ENCODE measurements at places on chromosomes 4 and X.
A peak's percentile ranks its signal among the peaks of the same experiment; 100 is the strongest.

DNA sequence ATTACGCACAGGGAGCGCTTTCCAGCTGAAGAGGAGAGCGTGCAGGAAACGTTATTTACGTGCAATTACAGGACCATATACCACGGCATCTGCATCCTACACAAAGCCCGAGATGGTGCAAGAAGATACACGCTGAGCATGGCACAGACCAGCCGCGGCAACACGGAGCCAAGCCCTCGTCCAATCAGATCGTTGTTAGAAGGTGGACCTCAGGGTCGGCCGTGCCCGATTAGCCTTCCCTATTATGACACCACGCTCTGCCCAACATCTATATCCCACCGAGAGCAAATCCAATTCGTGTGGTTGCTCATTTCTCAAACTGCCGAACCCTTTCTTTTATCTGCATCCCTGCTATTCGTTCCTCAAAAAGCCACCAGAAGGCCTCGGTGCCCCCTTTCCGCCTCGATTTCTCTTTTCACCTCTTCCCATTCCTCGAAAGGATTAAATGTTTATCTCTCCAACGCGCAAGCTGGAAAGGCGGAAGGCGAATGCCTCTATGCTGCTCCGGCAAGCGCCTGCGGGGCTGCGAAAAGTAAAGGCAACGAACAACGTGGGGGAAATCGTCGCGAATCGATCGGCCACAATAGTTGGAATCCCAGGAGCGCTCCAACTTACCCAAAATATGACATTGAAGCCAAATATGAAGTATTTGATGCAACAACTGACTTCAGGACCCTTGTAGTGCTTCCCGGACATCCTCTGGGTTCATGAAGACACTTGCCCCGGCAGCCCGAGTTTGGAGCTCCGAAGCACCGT, 702 bp downstream of the TSPAN5 start:
- DNase-seq = no peak

DNA sequence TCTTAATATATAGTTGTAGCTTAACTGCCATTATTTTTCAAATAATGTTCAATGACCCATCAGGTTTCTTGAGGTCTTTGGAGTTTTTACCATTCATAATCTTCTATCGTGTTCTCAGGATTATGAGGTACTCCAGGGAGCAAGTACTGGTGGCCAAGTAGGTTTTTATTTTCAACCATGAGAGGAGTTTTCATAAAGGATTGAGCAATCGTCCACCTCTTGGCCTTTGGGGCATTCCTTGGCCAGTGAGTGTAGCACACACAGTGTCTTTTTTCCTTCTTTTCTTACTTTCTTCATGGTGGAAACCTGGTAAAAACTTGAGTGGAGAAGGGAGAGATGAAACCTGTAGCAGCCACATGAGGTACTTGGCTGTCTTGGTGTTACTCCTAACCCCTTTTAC, 567.0 kb upstream of the NR3C2 start:
- DNase-seq = no peak

DNA sequence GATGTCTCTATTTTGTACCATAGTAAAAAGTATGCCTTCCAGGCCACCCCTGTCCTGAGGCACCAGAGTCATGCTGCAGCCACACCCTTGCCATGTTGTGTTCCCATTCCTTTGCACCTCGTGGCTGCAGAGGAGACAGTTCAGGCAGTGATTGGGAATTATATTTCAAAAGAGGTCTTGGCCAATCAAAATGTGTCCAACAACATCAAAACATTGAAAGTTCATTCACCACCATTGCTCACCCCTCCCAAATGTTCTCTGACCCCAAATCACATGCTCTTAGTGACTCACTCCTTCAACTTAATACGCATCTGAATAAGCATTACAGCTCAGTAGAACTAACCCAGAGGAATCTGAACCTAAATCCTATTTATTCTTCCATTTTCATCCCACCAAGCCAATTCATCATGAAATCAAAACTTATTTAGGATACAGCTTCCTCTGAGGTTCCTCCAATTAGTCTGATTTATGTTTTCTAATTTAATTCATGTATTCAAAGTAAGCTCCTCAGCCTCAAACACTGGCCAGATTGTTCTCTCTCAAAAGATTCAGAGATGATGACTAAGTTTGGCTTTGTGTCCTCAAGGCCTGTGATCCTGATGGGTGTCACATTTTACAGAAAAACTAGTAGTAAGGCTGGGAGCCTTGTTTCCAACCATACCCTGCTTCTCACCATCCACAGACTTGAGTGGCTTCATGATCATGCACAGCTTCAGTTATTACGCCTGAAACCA, 323.2 kb upstream of the INTU start:
- DNase-seq = no peak

DNA sequence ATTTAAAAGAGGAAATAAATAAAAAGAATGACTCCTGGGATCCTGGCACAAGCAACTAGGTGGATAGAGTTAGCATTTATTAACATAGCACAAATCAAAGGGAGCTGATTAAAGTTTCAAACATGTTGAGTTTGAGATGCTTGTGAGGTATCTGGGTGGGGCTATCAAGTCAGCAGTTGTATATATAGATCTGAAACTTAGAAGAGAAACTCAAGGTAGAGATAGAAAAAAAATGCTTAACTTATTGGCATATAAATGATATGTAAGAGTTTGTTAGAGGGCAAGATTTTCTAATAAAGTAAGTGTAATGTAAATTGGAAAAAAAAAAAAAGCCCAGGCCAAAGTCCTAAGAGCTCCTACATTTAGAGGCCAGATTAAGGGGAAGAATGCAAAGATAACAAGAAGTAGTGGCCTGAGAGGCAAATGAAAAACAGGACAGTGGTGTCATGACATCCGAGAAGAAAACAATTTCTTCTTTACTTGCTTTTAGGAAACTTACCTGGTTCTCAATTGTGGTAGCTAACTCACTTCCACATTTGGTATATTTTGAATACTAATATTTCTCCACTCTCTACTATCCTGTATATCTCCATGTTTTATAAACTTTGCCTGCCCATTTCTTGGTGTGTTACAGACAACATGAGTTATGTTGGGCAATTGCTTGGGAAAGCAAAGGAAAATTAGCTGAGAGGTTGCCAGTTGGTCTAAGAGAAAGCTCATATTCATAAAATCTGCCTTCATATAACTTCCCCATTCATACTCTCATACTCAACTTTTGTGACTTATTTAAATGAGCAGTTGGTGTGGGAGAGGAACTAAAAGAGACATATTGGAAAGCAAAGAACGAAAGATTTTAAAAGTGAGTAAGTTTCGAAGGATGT, 169.2 kb downstream of the PARM1 start:
- no peak for DNase-seq

DNA sequence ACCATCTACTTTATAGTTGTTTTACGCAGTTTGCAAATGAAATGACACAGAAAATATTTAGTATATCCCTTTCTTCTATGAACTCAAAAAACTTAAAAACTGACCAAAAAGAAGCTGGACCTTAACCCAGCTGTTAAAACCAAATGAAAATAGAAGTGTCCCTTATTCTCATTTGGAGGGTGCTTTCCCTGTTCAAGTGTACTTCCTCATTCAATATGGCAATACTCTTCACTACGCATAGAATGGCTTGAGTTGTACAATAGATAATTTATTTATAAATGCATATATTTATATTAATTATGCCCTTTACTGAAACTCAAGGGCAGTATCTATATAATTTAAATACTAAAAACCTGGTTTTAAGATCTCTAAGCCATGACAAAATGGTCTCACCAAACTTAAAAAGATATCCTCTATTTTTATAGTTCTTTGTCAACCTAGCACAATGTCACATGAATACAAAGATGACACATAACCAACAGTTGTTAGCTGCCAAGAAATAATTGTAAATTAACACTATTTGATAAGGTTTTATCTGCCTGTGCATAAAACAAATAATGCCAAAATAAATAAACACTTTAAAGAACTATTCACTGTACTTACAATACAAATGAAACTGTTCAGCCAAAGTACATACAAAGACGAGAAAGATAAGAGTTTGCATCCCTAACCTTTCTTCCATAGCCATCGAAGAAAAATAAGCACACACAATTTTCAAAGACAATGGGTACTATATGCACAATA, 25.2 kb downstream of the YTHDC1 start:
- DNase-seq = no peak

DNA sequence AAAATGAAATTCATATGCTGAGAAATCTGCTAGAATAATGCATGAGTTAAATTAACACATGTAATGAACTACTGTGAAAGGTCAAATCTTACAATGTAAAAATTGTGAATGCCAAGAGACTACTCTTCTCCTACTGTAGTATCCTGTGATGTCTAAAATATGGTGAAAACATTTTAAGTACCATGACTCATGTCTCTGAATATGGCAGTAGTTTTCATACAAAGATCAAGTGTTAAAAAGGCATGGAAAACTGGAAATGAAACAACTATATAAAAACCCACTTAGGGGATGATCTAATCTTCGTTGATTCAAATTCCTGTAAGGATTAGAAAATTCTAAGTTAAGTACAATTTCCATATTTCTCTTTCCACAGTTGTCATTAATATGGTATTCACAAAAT, 221.3 kb downstream of the PPP3CA start:
- no peak for DNase-seq

- no peak for DNase-seq
These were observed 455.7 kb upstream of the FAT1 start for GRCh38 chr4:187179086-187180058.

DNA sequence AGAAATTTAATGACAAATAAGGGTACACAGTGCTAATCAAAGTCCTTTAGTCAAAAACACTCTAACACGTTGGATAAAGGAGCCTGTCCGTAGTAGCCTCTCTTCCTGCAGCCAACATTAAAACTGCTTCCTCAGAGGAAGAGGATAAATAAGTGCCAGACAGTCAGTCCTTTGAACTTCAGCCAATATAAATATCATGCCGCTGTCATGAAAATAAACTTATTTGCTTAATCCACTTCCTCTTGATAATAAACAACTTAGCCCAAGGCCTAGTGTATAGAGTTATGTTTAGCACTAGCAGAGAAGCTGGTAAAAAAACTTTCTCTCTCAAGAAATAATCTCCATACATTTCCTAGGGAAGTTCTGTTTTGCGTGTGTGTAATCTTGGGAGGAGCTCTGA, 196.7 kb downstream of the HS3ST1 start:
- DNase-seq = no peak

- no peak for DNase-seq
These were observed 38.0 kb downstream of the MAGEE2 start for GRCh38 chrX:75746891-75747639.

- DNase-seq = peak; percentile 30
These were observed 29.2 kb downstream of the P2RY8 start for GRCh38 chrX:1507511-1508463.

DNA sequence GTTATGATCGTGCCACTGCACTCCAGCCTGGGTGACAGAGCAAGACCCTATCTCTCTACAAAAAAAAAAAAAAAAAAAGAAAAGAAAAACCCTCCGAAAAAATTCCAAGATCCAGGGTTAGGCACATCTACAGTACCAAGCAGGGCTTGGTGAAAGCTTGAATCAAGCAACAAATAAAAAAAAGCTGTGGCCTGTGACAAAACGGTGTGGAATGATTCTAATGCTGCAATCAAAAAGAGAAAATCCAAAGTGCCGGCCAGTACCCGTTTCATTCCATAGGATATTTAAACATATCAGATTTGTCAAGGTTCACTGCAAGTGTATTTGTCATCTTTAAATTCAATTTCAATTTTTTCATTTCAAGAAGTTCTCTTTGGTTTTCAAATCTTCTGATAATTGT, 20.5 kb downstream of the RWDD4 start:
- DNase-seq = no peak

- no peak for DNase-seq
These were observed 558.3 kb upstream of the GRIA3 start for GRCh38 chrX:122625821-122626220.

DNA sequence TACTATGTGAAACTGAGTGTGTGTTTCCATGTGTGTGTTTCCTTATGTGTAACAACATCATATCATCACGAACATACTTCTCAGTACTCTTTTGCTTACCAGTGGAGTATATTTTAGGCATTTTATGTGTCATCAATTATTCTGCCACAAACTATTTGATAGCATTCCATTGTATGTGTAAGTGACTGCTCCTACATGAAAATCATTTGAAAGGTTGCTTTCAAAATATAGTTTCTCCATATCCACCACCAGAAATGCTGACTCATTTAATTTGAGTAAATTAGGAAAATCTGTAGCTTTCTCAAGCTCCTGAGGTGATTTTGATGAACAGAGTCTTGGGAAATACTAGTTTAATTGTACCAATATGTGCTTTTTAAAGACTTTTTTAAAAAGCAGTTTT, 376.2 kb downstream of the PCDH18 start:
- DNase-seq = no peak
